ENCODE measurements at places on chromosomes 2 and 18.
A peak's percentile ranks its signal among the peaks of the same experiment; 100 is the strongest.

GRCh38 chr18:57901825-57902589, 98.9 kb upstream of the ATP8B1 start:
- no peak overlapping the region for H3K27ac ChIP-seq
- peaks cover 7% of the 10 kb centered on the region for H3K4me1 ChIP-seq
- no peaks in the 10 kb centered on the region for H3K36me3 ChIP-seq
- no peaks in the 10 kb centered on the region for H3K27me3 ChIP-seq

DNA sequence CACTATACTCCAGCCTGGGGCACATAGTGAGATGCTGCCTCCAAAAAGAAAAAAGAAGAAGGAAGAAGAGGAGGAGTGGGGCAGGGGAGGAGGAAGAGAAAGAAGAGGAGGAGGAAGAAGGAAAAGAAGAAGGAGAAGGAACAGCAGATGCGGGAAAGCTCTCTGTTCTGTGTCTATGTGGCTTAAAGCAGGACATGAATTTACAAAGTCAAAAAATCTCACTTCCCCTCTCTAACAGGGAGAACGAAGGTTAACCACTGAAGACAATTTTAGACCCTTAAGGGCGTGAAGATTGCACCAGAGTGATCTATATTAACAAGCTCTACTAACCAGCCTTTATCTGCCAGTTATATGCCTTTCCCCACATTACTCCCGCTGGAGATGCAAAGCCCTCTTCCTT, 258.9 kb downstream of the METTL4 start:
- peaks cover 5% of the 10 kb centered on the region for H3K36me3 ChIP-seq
- peaks cover 3% of the 10 kb centered on the region for H3K27me3 ChIP-seq
- no peak overlapping the region for H3K4me3 ChIP-seq
- peaks cover 10% of the 10 kb centered on the region for H3K4me1 ChIP-seq
- H3K27ac ChIP-seq: no peak overlapping the region

GRCh38 chr2:103847276-103847675, 1006.6 kb upstream of the POU3F3 start:
- H3K27me3 ChIP-seq: no peaks in the 10 kb centered on the region
- no peaks in the 10 kb centered on the region for H3K4me1 ChIP-seq
- DNase-seq: no peak
- no peak overlapping the region for H3K4me3 ChIP-seq
- H3K36me3 ChIP-seq: peaks cover 6% of the 10 kb centered on the region
- H3K27ac ChIP-seq: no peak overlapping the region

DNA sequence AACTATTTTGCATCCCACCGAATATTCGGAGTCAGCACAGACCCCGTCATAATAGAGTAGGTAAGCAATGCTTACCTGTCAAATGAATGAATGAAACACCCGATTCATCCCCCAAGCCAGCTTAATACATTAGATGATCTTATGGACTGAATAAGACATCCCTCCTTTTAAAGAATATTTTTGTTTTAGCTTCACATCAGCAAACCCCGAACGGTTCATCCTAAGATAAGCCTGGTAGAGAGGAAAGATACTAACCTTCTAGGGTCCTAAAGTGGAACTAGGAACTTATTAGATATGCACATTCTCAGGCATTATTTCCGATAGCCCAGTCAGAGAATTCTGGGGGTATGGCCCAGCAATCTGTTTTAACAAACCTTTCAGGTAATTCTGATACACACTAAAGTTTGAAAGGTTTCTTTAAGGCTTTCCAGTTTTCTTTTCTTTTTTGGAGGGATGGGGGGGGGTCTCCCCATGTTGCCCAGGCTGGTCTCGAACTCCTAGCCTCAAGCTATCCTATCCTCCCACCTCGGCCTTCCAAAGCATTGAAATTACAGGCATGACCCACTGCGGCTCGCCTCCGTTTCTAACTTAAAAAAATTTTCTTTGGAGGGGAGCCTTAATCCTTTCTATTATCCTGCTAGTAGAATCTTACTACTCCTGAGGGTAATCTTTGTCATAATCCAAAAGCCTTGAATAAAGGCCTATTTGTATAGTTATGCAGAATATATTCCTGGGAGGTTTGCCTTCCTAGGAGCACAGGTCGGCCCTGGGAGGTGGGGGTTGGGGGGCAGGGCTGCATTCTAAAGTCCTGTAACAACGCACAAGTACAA, 1.0 kb upstream of the ACTR3 start:
- peaks cover 3% of the 10 kb centered on the region for H3K36me3 ChIP-seq
- H3K4me1 ChIP-seq: peaks cover 58% of the 10 kb centered on the region
- peak overlapping the region; percentile 100 for H3K27ac ChIP-seq

DNA sequence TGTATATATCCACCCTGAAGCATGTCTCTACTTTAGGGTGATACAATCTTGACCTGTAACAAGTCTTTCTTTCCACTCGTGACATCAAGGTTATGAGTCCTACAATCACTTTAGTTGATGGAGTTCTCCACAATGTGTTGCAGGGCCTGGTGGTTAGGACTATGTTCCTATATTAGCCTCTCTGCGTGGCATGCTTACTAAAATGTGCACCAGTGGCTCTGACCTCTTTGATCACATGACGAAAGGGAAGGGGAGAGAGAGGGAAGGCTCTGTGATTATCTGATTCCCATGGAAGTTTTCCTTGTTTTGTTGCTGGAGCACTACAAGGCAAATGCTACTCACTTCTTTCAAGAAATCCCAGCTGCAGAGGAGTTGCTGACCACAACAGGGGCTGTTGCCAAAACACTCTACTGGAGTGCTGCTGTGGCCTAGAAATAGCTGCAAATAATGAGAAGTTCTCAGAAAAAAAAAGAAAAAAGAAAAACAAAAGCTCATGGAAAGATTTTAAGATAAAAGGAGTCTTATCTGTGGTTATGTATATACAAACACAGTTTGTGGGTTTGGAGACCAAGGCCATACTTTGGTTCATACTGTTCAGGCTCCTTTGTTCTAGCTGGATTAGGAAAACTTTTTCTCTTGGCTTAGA, 272.8 kb upstream of the MMADHC start:
- H3K4me1 ChIP-seq: peaks cover 5% of the 10 kb centered on the region
- no peaks in the 10 kb centered on the region for H3K27me3 ChIP-seq
- DNase-seq: no peak
- H3K36me3 ChIP-seq: peaks cover 4% of the 10 kb centered on the region

DNA sequence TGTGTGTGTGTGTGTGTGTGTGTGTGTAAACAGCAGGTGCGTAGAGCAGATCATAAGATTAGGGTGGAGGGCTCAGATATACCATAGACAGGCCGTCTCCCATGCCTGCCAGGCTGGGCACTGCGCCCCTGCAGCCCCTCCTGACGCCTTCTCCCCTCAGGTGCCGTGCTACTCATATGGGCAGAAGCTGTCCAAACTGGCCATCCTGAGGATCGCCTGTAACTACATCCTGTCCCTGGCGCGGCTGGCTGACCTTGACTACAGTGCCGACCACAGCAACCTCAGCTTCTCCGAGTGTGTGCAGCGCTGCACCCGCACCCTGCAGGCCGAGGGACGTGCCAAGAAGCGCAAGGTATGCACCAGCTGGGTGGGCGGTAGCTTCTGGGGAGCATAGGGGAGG, 10.0 kb downstream of the ATOH8 start:
- no peaks in the 10 kb centered on the region for H3K36me3 ChIP-seq
- peaks cover 47% of the 10 kb centered on the region for H3K27me3 ChIP-seq
- no peak overlapping the region for H3K27ac ChIP-seq
- H3K4me3 ChIP-seq: no peak overlapping the region
- no peak for DNase-seq
- H3K4me1 ChIP-seq: peaks cover 42% of the 10 kb centered on the region

- DNase-seq: no peak
- no peaks in the 10 kb centered on the region for H3K27me3 ChIP-seq
- no peak overlapping the region for H3K4me3 ChIP-seq
- peaks cover 34% of the 10 kb centered on the region for H3K4me1 ChIP-seq
- peak overlapping the region; percentile 50 for H3K27ac ChIP-seq
- peaks cover 28% of the 10 kb centered on the region for H3K36me3 ChIP-seq
Observed at GRCh38 chr2:164510895-164511294, 110.4 kb downstream of the GRB14 start.

- peak; percentile 21 for DNase-seq
- no peak overlapping the region for H3K27ac ChIP-seq
- peaks cover 11% of the 10 kb centered on the region for H3K4me1 ChIP-seq
Observed at GRCh38 chr18:43422518-43422917, 145.2 kb upstream of the SYT4 start.

- H3K27ac ChIP-seq: no peak overlapping the region
- no peaks in the 10 kb centered on the region for H3K27me3 ChIP-seq
- no peak overlapping the region for H3K4me3 ChIP-seq
Observed at GRCh38 chr2:21910832-21911507, 787.2 kb downstream of the TDRD15 start.

GRCh38 chr2:74534411-74534810, 4.7 kb downstream of the HTRA2 start:
- no peak for DNase-seq
- H3K4me3 ChIP-seq: no peak overlapping the region
- H3K27ac ChIP-seq: no peak overlapping the region

GRCh38 chr2:95043300-95044093, 18.0 kb downstream of the MAL start:
- H3K4me3 ChIP-seq: no peak overlapping the region
- no peaks in the 10 kb centered on the region for H3K36me3 ChIP-seq
- no peak for DNase-seq
- peaks cover 11% of the 10 kb centered on the region for H3K4me1 ChIP-seq

GRCh38 chr2:214652473-214652872, 157.0 kb downstream of the BARD1 start:
- H3K36me3 ChIP-seq: peaks cover 4% of the 10 kb centered on the region
- peaks cover 8% of the 10 kb centered on the region for H3K4me1 ChIP-seq
- no peak overlapping the region for H3K4me3 ChIP-seq
- no peaks in the 10 kb centered on the region for H3K27me3 ChIP-seq
- DNase-seq: no peak

DNA sequence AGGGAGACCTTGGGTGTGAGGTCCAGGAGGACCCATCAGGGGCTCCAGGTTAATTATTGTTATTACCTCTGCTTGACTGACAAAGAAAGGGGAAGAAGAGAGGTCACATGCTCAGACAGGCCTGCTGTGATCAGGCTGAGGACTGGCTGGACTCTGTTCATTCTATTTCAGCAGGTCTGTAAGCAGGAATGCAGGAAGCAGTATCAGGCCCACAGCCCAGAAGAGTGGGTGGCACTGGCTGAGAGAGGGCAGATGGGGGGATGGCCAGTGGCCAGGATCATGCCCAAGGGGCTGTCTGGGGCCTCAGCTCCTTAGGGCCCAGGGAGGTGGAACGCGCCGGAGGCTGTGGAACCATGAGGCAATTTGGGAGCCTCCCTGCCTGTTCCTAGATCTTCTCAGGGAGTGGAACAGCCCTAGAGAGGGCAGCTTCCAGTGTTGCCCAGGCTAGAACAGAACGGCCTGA, 43.7 kb upstream of the ZBTB7C start:
- H3K36me3 ChIP-seq: no peaks in the 10 kb centered on the region
- no peak overlapping the region for H3K27ac ChIP-seq
- DNase-seq: no peak
- H3K4me3 ChIP-seq: no peak overlapping the region

GRCh38 chr2:28439763-28440162, 47.1 kb downstream of the FOSL2 start:
- H3K27ac ChIP-seq: no peak overlapping the region
- no peak for DNase-seq
- H3K4me3 ChIP-seq: no peak overlapping the region

- no peak for DNase-seq
- H3K27me3 ChIP-seq: no peaks in the 10 kb centered on the region
- H3K27ac ChIP-seq: no peak overlapping the region
Observed at GRCh38 chr2:109703077-109703476, 88.9 kb downstream of the SOWAHC start.

GRCh38 chr18:79058007-79058406, 11.2 kb upstream of the ATP9B start:
- H3K27me3 ChIP-seq: no peaks in the 10 kb centered on the region
- no peak for DNase-seq
- H3K4me1 ChIP-seq: no peaks in the 10 kb centered on the region
- peaks cover 4% of the 10 kb centered on the region for H3K36me3 ChIP-seq

DNA sequence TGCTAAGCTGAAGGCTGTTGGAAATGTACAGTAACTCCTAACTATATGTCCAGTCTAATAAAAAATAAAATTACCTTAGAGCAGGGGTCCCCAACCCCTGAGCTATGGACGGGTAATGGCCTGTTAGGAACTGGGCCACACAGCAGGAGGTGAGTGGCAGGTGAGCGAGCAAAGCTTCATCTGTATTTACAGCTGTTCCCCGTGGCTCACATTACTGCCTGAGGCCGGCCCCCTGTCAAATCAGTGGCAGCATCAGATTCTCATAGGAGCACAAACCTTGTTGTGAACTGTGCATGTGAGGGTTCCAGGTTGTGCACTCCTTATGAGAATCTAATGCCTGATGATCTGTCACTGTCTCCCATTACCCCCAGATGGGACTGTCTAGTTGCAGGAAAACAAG, 73.1 kb upstream of the CXCR4 start:
- H3K27me3 ChIP-seq: no peaks in the 10 kb centered on the region
- H3K36me3 ChIP-seq: 0 out of 2 replicates have a peak, but pooled peaks cover 2% of the 10 kb centered on the region
- peaks cover 15% of the 10 kb centered on the region for H3K4me1 ChIP-seq
- H3K4me3 ChIP-seq: no peak overlapping the region

DNA sequence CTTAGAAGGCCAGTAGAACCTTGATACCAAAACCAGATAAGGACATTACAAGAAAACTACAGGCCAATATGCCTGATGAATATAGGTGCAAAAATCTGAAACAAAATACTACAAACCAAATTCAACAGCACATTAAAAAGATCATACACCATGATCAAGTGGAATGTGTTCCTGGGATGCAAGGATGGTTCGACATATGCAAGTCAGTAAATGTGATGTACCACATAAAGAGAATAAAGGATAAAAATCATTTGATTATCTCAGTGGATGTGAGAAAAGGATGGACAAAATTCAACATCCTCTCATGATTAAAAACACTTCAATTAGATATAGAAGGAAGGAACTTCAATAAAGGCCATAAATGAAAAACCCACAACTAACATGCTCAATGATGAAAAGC, 129.6 kb downstream of the RTN4 start:
- no peak for DNase-seq
- H3K36me3 ChIP-seq: no peaks in the 10 kb centered on the region
- H3K27ac ChIP-seq: no peak overlapping the region
- H3K4me3 ChIP-seq: no peak overlapping the region

GRCh38 chr2:216405588-216405987, 6.7 kb upstream of the SMARCAL1 start:
- DNase-seq: no peak
- H3K27ac ChIP-seq: no peak overlapping the region
- H3K27me3 ChIP-seq: no peaks in the 10 kb centered on the region
- peaks cover 28% of the 10 kb centered on the region for H3K4me1 ChIP-seq
- H3K36me3 ChIP-seq: no peaks in the 10 kb centered on the region

DNA sequence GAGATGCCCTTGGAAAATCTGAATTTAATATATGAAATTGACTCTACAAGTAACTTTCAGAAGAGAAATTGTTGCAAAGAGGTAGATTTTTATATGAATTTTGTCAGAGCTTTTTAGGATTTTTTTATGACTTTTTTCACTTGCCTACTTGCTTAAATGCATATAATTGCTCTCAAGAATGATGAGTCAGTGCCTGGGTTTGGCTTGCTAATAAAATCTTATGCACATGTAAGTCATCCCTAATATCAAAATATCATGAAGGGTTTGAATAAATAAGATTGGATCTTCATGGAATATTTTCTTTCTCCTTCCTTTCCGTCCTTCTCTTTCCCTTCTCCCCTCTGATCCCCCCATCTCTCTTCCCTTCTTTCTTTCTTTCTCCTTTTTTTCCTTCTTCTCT, 354.1 kb downstream of the TXNL1 start:
- H3K36me3 ChIP-seq: no peaks in the 10 kb centered on the region
- H3K4me3 ChIP-seq: no peak overlapping the region
- DNase-seq: no peak

Data from WTC11 (cell line).